ENCODE measurements at places on chromosomes 7 and 10. TPM values are rescaled to one million over a fixed set of nuclear protein-coding genes. Genes with fewer than 3 reads are reported as not detected.

Gene SORBS1
- 1.1 TPM for total RNA-seq

Gene OR6V1
- not detected for total RNA-seq

Gene NANOS1
- 0.11 TPM for total RNA-seq

Gene PITRM1
- 169 TPM for total RNA-seq

Gene AGMO
- not detected for total RNA-seq

Gene KCNH2
- 0.32 TPM for total RNA-seq

Gene DAGLB
- total RNA-seq = 15.0 TPM

Data from activated T-helper 17 cell treated with anti-CD3 and anti-CD28 coated beads, Interleukin-2, amount 50 U/mL, for 72 hours (primary cell).